ENCODE measurements at places on chromosomes 4 and X.

- DNase-seq = no peak
Measured at GRCh38 chr4:152713951-152714705, 34.3 kb upstream of the TMEM154 start.

DNA sequence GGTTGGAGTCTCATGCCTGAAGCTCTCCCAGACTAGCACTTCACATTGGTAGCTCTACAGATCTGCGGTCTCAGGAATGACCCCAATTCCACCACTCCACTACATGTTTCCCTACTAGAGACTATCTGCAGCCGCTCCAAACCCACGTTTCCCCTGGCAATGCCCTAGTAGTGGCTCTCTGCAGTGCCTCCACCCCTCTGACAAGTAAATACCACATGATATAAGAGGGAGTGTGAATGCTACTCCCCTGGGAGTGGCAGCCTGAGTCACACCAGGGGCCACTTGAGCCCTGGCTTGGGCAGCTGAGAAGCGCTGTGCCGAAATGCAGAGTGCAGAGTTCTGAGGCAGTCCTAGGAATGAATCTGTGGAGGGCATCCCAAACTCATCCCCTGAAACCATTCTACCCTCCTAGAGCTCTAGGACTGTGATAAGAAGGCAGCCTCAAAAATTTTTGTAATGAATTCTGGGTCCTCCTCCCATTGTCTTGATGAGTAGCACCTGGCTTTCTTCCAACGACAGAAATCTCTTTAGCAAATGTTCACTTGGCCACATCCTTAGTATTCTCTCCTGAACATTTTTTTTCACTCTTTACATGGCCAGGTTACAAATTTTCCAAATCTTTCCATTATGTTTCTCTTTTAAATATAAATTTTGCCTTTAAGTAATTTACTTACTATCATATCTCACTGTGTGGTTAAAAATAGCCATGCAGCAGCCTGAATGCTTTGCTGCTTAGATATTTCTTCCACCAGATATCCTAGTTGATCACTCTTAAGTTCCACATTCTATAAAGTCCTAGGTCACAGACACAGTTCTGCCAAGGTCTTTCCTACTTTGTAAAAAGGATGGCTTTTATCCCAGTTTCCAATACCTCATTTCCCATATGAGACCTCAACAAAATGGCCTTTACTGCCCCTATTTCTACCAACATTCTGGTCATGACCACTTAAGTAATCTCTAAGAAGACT is 160.2 kb upstream of the CPEB2 start:
- no peak for DNase-seq

DNA sequence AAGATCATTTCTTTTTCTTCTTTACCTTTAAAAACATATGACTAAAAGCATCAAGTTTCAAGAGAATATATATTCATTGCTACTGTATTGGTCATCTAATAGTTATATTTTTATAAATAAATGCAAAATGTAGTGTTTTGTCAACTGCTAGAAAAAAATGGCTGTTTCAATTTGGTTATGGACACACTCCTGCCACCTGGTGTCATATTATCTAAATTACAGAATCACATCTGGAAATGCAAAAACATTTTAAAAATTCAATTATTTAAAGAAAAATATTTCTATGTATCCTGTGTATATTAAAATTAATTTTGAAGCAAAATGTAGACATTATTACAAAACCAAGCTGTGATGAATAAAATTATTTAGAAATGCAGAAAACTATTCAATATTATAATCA is 329.4 kb upstream of the PCDH18 start:
- DNase-seq = no peak

GRCh38 chrX:48939524-48940228 is 17.7 kb downstream of the OTUD5 start:
- DNase-seq = no peak

- no peak for DNase-seq
Measured at GRCh38 chr4:73619346-73619745, 890 bp downstream of the RASSF6 start.

DNA sequence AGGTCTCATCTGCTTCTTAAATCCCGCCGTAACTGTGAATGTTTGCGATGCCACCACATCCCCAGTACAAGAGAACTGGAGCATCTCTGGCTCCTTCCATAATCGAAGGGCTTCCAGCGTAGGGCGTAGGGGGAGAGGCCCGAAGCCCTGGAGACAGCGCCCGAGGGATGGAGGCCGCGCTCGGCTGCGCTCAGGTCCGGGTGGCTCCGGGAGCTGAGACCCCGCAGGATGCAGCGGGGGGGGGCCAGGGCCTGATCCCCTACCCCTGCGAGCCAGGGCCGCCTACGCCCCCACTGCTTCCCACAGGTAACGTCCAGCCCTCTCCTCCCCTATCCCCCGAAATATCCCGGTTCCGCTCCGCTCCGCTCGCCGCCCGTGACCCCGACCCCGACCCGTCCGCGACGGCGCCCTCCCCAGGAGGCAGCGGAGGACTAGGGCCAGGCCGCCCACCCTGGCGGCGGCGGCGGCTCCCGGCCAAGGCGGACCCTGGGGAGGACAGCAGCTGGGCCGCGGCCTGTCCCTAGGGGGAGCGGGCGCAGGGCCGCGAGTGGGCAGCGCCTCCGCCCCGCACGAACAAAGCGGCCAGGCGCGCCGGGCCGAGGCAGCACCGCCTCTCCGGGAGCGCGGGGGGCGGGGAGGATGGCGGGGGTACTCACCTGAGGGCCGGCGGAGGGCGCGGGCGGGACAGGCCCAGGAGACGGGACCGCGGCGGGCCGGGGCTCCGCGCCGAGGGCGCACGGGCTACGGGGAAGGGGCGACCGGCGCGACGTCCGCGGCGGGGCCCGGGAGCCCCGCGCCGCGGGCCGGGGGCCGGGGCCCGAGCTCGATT is 723 bp downstream of the WDFY3 start:
- DNase-seq = no peak

DNA sequence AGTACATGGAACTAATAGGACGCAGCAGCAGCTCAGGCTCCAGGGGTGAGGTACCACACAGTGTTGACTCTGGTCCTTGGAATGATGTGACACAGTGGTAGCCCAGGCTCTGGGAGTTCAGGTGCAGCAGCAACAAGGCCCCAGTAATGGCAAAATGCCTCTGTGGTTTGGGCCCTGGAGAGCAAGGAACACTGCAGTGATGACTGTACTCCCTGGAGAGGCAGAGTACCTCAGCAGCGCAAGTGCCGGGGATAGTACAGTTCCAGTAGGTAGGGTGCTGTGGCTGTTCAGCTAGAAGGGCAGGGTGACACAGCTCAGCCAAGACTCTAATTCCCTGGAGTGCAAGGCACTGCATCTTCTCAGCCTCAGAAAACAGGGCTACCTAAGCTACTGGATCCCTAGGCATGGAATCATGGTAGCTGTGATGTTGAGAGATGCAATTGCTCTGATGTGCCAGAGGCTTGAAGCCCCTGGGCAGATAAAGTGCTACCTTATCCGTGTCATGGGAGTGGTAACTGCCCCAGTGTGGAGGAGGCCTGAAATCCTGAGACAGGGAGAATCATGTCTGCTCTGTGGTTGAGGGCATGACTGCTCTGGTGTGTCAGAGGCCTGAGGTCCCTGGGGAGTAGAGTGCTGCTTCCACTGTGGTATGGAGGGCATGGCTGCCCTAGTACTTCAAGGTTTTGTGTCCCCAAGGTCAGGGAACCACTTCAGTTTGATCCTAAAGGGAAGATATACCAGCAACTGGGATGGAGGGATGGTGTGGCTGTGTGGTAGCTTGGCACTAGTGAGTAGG is 55.2 kb downstream of the AREG start:
- no peak for DNase-seq

DNA sequence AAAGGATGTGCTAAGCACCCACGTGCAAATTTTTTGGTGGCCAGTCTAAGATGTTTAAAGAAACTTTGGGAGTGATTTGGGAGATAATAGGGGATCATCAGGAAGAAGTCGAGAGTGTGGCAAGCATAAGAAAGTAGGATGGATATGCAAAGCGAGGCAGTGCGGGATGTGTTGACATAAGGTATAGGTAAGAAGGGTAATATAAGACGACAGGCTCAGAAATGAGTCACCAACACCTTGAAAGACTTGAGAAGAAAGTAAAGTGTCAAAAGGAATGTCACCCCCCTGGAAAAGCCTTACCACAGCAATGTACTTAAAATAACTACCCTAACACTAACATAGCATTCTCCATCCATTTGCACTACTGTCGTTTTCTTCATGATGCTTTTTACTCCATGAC is 69.8 kb upstream of the BMP2K start:
- DNase-seq = no peak

DNA sequence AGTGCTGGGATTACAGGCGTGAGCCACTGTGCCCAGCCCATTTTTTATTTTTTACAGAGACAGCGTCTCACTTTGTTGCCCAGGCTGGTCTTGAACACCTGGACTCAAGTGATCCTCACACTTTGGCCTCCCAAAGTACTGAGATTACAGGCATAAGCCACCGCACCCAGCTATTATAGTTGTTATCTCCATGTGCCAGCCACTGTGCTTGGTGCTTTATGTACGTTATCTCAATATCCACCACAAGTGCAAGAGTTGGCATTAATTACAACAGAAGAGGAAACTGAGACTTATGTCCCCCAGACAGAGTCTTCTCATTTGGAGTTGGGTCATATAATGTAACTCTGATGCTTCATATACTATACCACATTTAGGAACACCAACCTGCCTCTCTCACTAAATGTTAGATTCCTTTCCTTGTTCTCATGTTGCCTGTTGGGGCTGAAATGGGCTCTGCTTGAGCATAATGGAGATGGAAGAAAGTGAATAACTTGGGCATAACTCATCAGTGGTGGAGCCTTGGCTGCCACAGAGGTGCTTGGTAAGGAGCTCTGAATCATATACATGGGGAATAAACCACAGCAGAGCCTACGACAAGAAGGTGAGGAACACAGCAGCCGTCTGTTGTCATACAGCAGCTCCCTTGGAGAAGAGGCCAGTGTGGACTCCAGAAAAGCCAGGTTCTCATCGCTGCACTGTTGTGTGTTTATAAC is 84.3 kb downstream of the SPRY1 start:
- no peak for DNase-seq

DNA sequence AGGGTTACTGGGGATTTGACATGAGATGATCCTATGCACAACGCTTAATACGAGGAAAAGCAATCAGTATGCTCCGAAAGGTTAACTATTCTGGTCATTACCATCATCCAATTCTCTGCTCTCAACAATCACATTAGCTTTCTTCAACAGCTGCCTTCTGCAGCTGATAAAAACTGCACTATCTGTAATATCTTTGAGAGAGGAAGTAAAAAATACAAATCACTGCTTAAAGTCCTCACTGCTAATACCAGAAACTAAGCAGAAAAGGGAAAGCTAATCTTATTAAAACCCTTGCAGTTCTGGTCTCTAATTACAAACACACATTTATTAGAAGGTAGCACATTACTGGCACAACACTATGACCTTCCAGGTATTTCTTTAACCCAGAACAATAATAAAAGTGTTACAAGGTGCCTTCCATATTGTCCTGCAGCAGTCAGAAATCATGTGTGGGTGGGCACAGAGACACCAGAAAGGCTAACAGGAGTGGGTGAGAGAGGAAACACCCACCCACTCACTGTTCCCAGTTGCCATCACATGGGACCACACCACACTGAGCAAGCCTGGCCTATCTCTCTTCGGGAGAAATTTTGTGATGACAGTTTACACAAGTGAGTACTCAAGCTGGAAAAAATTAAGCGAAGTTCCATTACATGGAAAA is 71.0 kb downstream of the RELL1 start:
- no peak for DNase-seq

- DNase-seq = no peak
Measured at GRCh38 chrX:3119376-3119775, 78.1 kb downstream of the ARSF start.
